NCI-H2227 treated with DMSO at 0.1 percent for 48 hours (cell line): ENCODE measurements at places on chromosomes 2 and 18.

DNA sequence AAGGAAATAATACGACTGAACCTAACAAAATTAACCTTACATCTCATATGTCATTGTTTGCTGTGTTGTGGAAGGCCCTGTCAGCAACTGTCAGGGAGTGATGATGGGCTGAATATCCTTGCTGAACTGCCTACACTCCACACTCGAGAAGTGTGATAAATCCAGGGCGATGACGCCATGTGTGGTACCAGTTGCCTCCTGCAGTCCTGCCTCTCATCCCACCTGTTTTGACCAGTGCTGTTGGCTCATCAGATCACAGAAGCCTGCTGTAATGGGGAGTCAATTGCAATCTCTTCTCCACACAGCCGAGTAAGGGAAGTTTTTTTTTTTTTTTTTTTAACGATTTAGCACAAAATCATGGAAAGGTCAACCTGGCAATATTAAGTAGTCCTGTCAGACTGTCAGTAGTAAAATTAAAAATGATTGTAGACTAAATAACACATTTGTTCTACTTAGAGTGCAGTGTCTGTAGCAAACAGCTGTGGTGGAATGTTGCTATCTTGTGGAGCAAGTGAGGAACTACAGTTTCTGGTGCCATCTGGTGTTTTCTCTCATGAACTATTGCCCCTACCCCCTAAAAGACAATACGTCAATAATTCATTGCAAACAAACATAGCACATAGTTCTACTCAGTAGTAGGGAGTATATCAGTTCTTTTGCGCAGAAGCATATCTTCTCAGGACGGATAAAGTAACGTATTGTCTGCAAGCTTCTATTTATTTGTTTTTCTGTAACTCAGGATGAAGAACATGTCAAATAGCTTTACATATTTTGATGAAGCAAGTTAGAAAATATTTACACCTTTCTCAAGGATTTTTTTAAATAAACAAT, 347.6 kb downstream of the CTNNA2 start:
- peak; percentile 56 for DNase-seq

DNA sequence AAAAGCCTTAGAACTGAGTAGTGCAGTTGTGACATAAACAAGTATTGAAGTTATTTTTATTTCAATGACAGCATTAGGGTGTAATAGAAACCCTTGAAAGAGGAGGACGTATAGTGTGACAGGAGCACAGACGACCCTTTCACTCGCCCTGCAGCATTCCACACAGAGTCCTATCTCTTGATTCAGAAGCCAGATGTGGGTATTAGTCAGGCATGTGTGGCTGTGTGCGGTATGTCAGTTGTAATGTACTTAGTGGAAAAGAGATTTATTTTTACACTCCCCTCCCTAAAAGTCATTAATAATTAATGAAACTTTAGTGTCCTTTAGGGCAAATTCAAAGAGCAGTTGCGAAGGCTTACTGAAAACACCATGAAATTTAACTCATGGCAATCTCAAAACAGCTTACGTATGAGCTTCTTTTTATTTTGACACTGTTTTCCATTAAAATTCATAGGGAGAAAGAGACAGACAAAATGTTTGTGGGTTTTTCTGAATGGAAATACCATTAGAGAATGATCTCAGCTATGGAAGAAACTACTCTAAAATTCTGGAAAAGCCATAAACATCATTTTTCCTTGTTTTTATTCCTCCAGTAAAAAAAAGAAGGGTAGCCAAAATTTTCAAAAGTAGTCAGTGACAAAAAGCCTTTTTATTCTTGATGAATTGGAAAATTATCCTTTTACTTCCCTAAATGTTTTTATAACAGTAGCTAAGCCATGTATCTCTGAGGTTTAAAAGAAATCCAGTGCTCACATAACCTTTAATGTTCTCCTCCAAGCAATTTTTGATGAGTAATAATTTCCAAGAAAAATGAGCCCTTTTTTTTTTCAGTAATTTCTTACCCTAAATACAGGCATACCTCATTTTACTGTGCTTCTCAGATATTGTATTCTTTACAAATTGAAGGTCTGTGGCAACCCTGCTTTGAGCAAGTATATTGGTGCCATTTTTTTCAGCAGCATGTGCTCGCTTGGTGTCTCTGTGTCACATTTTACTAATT, 84.0 kb upstream of the DSEL start:
- no peak for DNase-seq

DNA sequence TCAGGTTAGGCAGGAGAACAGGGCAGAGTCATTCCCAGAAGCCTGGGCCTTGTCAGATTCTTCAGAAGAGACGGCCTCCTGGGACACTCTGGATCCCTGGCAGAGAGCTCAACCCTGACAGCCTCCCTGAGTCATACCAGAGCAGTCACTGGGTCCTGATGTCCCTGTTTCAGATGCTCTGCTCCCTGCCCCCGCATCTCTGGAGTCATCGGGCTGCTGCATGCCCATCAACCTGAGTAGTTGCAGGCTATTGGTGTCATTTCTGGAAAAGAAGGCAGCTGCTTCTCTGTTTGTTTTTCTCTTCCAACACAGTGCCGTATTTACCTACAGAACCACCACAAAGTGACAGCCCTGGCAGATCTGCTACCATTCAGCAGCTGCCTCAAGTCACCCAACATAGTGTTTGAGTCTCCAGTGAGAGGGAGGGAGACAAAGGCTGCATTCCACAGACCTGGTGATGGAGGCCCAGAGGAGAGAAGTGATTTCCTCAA, 145.1 kb downstream of the B3GNT2 start:
- DNase-seq = no peak

DNA sequence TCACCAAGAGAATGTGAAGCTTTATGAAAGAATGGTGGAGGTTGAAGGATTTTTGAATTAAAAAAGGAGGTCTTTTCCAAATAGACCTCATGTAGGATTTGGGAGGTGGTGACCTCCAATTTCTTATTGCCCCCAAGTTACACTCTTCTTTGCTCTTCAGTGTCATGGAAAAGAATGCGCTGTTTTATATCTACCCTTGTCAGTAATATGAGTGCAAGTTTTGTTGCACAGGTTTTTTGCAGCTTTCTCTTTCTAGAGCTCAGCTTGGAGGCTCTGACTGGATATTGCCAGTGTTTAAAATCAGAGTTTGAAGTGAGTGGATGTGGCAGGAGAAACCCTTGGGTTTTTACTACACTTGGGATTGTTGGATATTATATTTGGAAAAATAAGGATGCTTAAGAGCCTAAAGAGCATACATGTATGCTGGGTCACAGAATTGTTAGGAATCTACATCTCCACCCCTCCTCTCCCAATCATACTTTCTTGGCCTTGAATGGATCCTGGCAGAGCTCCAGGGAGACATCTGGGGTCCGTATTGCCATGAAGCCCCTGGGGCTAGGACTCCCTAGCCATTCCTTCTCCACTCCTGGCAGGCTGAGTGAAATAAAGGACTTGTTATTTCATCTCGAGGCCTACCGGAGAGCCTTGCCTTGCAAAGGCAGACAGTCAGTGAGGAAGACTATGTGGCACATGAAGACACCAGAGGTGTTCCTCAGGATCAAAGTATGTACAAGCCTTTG, 43.8 kb downstream of the APOB start:
- DNase-seq = no peak

DNA sequence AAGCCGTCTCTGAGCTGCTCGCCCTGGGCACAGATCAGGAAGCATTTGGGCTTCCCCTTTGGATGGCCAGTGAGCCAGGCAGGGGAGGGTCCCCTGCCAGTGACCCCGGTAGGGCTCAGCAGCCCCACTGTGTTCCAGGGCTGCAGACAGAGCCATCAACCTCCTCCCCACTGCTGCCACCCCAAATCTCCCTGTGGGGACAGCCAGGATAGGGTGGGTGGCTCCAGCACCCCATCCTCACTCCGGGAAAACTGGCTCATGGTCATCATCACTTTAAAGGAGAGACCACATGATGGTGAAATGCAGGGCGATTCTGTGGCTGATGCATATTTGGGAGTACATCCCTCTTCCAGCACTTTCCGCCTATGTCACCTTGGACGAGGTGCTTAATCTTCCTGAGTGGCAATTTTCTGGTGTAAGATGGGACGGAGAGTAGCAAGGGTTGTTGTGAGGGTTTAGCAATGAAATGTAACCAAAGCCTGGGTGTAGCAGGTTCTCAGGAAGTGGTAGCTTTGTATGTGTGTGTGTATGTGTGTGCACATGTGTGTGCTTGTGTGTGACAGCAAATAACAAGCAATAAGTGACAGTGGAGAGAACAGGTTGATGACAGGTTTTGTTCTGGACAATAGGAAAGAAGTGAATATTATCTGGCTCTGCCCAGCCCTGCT, 61.8 kb downstream of the ACAA2 start:
- DNase-seq = no peak

DNA sequence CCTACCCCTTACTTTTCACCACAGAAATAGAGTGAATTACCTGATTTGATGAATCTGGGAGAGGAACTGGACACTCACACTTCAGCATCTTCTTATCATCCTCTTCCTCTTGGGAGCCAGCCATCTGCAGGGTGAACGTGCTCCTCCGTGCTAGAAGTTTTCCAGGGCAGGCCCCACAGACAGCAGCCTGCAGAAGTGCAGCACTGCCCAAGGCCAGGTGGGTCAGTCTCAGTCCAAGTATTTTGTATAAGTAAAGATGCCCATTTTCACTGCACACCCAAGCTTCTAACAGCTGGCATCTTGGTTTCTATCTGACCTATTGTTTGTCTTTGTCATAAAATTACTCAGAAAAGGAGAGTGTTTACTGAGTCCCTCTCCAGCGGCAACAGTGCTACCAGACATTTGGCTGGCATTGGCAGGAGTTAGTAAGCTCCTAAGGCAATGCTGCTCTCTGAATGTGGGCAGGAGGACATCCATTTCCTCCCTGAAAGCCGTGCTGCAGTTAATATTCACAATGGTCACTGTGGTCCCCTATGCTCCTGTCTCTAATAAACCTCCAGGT, 222.6 kb upstream of the CTAGE1 start:
- DNase-seq = no peak

GRCh38 chr18:9535430-9535991, 60.2 kb downstream of the RALBP1 start:
- DNase-seq = peak; percentile 49

DNA sequence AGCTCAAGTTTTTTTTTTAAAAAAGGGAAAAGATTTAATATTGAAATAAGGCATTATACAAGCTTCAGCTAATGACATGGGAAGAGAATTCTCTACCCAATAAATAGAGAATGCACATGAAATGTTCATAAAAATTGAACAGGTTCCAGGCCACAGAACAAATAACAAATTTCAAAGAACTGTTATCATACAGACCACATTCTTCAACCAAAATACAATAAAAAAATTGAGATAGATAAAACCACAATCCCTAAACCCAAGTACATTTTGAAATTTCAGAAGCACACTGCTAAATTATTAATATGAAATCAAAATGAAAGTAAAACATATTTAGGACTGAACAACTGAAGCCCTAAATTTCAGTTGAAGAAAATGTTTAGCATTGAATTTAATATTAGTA, 89.6 kb downstream of the BCL2 start:
- DNase-seq = no peak

DNA sequence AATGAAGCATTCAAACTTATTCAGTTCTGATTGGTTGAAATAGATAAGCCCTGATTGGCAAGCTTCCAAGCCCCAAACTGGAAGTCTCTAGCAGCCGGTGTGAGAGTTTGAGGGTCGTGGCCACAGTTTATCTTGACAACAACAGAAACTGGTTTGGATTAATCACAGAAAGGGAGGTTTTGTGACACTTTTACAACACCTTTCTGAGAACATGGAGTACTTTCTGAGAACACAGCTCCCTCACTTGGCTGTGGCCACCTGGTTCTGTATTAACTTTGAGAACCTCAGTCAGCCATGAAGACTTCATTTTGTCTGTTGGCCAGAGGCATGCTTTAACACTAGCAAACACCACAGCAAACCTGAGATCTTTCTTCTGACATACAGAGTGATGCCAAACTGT, 280.7 kb upstream of the VWC2L start:
- no peak for DNase-seq

DNA sequence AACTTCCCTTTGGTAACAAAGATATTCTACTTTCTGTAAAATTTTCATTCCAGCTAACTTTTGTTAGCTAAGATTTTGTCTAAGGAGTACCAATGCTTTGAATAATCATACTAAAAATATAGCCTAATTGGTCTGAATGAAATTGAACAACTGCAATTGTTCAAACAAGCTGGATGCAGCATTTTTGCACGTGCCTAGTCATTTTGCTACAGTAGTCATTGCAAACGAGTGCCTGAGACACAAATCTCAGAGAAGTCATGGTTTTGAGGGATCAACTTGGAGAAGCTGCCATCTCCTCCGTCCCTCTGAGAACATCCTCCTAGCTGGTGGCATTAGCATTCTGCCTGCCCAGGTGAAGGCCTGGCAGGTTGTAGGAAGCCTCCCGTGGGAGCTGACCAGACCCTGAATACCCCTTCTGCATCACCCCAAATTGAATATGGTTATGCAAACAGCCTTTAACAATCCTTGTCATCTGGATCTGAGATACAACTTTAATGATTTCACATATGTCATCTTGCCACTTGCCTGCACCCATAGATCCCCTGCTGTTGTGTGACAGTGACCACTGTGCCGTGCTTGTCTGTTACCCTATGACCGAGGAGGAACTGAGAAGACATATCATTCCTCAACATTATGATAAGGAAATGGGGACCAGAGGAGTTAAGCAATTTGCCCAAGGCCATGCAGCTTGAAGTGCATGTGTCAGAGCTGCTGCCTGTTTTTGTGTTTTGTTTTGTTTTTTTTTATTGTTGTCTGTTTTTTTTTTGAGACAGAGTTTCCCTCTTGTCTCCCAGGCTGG, 29.1 kb upstream of the MGAT4A start:
- DNase-seq = no peak

GRCh38 chr18:25494888-25495287, 142.9 kb upstream of the ZNF521 start:
- DNase-seq = no peak

DNA sequence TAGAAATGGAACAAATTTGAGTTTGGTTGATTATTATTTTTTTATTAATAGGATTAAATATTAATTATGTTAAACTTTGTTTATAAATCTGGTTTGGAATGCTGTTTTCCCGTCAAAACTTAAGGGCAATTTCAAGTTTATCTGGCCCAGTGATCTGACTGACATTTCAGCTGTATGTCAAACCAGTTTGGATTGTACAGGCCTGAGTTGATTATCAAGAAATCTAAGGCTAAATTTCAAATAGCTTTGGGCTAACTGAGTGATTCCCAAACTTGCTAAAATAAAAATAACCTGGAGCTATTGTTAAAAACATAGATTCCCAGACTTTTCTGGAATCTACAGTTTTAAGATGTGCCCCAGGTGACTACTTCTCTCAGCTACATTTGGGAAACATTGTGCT, 65.9 kb upstream of the SPOPL start:
- no peak for DNase-seq

DNA sequence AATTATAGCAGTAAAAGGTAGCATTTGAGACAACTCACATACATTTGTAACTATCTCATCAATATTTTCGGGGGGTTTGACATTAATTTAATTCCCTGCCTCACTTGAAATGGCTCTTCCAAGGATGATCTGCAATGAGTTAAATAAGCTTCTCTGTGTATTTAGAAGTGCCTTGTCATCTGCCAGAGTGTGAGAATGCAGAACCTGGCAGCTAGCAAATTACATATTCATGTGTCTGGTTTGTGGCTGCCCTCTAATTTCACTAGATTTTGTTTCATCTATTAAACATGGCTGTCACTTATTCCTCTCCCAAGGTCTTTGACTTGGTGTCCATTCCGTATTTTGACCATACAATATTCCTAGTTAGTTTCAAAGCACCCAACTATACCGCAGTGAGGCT, 158.3 kb upstream of the CAVIN2 start:
- peak; percentile 88 for DNase-seq
